ENCODE measurements at places on chromosomes 6 and 20.

DNA sequence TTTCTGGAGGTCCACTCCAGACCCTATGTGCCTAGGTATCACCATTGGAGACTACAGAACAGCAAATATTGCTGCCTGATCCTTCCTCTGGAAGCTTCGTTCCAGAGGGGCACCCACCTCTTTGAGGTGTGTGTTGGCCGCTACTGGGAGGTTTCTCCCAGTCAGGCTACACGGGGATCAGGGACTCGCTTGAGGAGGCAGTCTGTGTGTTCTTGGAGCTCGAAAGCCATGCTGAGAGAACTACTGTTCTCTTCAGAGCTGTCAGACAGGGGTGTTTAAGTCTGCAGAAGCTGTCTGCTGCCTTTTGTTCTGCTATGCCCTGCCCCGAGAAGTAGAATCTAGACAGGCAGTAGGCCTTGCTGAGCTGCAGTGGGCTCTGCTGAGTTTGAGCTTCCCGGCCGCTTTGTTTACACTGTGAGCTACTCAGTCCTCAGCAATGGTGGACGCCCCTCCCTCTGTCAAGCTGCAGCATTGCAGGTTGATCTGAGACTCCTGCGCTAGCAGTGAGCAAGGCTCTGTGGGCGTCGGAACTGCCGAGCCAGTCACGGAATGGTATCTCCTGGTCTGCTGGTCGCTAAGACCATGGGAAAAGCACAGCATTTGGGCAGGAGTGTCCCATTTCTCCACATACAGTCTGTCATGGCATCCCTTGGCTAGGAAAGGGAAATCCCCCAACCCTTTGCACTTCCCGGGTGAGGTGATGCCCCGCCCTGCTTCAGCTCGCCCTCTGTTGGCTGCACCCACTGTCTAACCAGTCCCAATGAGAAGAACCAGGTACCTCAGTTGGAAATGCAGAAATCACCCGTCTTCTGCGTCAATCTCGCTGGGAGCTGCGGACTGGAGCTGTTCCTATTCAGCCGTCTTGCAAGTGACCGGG lies 32.5 kb upstream of the ASCC3 start:
- no peak for DNase-seq

- no peak for DNase-seq
Observed at GRCh38 chr6:133099573-133099972, 141.6 kb upstream of the EYA4 start.

GRCh38 chr20:44861531-44862006 lies 23.9 kb upstream of the YWHAB start:
- DNase-seq = no peak

GRCh38 chr20:62961310-62961783 lies 8.8 kb downstream of the SLC17A9 start:
- DNase-seq = no peak

GRCh38 chr6:98044151-98044561 lies 761.1 kb upstream of the MMS22L start:
- DNase-seq = no peak

GRCh38 chr6:41093729-41094128 lies 21.0 kb downstream of the NFYA start:
- no peak for DNase-seq

DNA sequence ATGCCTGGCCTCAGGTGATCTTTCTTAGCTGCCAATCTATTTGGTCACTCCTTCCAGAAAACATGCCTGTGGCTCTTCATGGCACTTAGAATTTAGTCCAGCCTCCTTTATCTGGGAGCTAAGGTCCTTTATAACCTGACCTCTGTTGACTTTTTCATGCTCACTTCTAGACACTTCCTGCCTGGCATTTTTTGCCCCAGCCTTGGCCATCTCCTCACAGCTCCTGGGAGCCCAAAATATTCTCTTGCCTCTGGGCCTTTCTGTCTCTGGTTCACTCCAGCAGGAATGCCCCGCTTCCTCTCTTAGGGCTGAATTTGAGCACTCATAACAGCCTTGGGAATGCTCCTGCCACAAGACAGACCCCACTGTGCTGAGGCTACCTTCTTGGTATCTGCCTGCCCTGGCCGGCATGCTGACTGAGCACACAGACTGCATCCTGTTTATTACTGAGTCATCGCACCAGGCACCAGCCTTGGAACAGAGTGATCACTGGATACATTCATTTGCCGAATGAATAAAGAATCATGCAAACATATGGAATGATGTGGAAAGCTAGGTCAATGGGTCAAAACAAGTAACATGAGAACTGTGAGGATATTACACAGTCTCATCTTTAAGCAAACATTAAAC lies 5.8 kb upstream of the EEF1E1 start:
- DNase-seq = no peak

- no peak for DNase-seq
Observed at GRCh38 chr6:6915813-6916547, 191.8 kb upstream of the RREB1 start.

Measured in NK-92 treated with Interleukin-12 subunit alpha and Interleukin-12 subunit beta, amount 100 ng/mL, for 24 hours (cell line).